ENCODE measurements at places on chromosomes 3 and 15. TPM values are rescaled to one million over a fixed set of nuclear protein-coding genes. Genes with fewer than 3 reads are reported as not detected.
A peak's percentile ranks its signal among the peaks of the same experiment; 100 is the strongest.

GRCh38 chr3:178765472-178765871, 229.2 kb downstream of the KCNMB2 start:
- no peak for DNase-seq

DNA sequence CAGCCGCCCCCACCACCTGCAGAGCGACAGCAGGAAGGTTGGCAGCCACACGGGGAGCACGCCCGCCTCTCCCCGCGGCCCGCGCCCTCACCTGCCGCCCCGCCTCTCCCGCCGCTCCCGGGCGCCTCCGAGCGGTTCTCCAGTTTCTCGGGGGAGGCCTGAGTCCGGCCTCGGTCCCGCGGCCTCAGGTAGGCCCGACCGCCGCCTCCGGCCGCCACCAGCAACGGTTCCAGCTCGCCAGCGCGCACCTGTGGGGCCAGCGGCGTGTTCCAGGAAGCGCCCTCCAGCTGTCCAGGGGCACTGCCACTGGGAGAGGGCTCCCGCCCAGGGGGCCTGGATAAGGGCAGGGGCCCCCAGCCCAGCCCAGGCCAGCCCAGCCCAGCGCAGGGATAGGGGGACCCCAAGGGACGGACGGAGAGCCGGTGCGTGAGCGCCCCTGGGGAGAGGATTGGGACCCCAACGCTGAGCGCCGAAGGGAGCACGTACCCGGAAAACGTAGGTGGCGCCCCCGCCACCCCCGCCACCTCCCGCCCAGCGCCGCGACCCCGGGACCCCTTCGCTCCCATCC, 2.2 kb downstream of the LTK start:
- no peak for DNase-seq

GRCh38 chr15:27065151-27065550, 94.2 kb downstream of the GABRG3 start:
- DNase-seq = no peak

CCDC191 gene
- 1.4 TPM for polyA plus RNA-seq

GRCh38 chr15:46652266-46652665, 1017.4 kb downstream of the SQOR start:
- DNase-seq = no peak

- DNase-seq = no peak
These were observed 2.8 kb upstream of the VGLL3 start for GRCh38 chr3:86993704-86994103.

DNA sequence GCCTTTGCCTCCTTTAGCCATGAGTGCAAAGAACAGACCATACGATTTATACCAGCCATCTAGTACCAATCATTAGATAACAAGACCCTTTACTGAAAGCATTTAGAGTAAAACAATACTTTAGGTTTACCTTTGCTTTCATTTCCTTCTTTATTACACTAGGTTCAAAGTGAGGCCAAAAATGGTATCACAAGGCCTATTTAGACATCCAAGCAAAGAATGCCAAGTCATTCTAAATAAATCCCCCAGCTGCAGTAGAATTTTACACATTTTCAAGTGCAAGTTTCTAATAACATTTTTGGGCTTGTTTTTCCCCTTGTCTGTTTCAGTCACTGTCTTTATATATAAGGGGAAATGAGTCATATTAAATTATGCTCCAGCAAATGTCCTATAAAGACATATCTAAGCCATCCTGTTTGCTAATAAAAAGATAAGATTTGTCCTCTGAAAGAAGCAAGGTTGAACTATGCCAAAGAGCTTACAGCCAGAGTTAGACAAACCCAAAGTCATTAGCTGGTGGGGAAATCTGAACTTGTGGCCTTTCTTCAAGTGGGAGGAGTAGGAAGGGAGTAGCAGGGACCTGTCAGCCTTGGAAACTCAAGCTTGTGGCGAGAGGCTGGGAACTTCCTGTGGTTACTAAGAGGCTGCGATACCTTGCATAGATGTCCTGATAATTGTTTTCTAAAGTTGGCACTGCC, 232.7 kb downstream of the MECOM start:
- peak; percentile 31 for DNase-seq

ARMC8 gene
- polyA plus RNA-seq = 14.3 TPM

DNA sequence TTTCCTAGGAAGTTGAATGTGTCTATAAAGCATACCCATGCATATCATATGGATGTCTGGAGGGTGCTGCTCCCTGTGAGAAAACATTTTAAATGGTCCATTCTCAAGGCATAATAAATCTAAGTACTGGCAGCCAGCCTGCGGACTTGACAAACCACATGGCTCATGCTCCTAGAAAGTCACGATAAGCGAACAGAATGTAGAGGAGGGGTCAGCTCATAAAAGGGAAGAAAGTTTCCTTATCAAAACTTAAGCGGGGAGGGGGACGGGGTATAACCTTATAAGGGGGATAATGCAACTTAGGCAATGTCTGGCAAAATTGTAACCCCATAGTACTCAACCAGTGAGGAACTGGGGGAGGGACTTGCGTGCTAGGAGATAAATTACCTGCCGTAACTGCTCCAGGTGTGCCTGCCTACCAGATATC, 159.8 kb upstream of the LMCD1 start:
- no peak for DNase-seq

FETUB gene
- 0.07 TPM for polyA plus RNA-seq

- no peak for DNase-seq
These were observed 31.6 kb downstream of the MESD start for GRCh38 chr15:80957976-80958375.

LYZL4 gene
- polyA plus RNA-seq = not detected

DNA sequence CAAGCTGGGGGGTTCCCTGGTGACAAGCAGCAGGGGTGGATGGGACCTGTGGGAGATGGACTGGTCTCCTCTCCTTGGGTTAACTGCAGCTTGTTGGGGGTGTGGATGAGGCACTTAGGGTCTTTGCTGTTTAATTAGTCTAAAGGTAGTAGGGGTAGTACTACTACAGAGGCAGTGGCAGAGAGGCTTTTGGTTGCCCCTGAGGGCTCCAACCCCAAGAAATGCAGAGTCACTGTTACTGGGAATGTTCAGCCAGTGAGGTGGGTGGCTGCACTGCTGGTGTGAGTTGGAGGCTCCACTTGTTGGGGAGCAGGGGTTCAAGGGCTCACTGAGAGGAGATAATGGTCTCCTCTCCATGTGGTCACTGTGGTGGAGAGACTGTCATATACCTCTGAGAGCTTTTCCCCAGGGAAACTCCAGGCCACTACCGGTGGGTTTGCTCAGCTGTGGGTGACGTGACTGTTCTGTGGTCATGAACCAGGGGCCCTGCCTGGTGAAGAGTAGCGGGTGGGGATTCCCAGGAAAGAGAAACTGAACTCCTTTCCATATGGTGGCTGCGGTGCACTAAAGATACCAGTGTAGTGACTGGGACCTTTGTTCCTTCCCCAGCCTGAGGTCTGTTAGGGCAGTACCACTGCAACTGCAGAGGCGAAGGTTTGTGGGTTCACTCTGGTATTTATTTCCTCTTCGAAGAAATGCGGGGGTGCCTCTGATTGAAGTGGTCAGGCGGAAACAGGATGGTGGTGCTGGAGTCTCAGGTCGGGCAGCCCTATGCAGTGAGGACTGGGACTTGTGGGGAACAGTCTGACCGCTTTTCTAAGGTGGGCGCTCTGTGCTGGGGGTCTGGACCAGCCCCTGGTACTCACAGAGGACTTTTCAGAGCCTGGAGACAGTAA, 68.9 kb upstream of the TNFSF10 start:
- no peak for DNase-seq

AP3B2 gene
- polyA plus RNA-seq = 0.34 TPM

DNA sequence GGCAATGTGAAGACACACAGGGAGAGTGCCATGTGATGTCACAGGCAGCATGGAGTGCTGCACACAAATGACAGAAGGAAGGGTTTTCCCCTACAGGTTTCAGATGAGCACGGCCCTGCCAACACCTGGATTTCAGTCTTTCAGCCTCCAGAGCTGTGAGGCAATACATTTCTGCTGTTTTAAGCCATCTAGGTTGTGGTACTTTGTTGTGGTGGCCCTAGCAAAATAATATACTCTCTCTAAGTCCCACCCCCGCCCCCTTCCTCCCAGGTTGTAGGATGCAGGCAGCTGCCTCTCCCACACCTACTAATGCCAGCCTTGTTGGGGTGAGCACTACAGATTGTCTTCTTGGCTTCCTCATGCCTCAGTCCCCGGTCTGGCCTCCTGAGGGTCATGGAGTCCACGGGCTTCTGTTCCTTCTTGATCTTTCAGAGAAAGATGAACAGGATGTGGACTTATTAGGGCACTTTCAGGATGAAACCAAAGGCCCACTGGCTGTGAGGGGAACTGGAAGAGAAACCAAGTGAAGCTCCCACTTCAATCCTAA, 180.0 kb downstream of the CD47 start:
- DNase-seq = no peak

DNA sequence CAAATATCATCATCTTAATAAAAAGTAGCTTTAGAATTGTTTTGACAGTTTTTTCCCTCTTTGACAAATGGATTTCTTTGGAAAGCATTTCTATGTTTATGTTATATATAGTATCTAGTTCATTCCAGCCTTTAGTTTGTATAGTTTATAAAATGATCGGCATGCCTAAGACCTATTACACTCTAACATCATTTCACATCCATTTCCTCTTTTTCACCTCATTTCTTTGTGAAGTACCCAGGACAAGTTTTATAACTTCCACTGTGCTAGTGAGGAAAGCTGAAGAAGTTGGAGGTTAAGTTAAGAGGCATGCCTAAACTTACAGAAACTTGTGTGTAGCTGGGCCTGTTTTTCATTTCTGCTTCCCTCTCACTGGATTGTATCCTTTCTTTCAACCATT, 178.4 kb downstream of the TP63 start:
- DNase-seq = no peak

DNA sequence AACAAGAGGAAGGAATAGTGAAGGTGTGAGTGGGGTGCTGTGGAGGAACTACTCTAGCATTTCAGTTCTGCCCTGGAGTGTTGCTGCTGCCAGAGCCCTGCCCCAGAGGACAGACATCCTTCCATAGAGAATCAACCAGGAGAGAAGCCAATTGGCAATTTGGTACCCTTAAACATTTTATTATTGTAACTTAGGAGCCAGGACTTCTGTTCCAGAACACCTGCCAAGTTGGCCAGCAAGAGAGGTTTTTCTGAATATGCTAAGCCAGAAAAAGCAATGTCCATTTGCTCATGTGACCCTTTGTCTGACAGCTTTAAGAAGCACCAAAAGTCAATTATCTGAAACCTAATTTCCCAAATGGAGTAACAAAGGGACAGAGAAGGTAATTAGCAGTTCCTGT, 264.9 kb downstream of the MEX3B start:
- no peak for DNase-seq

CNTN4 gene
- polyA plus RNA-seq = 1.9 TPM

MESP2 gene
- polyA plus RNA-seq = 0.61 TPM

GRCh38 chr3:15300323-15301078, 31.9 kb downstream of the SH3BP5 start:
- no peak for DNase-seq
